COR-L47 (cell line): ENCODE measurements at places on chromosomes 6 and 20.

GRCh38 chr6:118740372-118740771 lies 89.0 kb upstream of the CEP85L start:
- no peak for DNase-seq

DNA sequence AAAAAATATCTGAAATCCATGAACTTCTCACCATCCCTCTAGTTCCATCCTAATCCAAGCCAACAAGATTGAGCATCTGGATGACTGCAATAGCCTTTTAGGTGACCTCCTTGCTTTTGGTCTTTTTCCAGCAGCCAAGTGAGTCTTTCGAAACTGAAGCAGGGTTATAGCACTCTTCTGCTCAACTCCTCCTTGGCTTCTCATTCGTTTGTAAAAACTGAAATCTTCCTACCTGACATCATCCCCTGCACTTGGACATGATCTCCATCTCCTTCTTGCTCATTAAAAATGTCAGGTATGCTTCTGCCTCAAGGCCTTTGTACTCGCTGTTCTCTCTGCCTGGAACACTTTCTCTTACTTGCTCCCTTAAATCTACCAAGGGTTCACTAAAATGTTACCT lies 46.0 kb downstream of the STX7 start:
- DNase-seq: no peak

GRCh38 chr20:24993337-24994185 lies 1.0 kb upstream of the APMAP start:
- peak; percentile 46 for DNase-seq

- DNase-seq: no peak
Measured at GRCh38 chr20:50053362-50054230, 59.4 kb downstream of the UBE2V1 start.

DNA sequence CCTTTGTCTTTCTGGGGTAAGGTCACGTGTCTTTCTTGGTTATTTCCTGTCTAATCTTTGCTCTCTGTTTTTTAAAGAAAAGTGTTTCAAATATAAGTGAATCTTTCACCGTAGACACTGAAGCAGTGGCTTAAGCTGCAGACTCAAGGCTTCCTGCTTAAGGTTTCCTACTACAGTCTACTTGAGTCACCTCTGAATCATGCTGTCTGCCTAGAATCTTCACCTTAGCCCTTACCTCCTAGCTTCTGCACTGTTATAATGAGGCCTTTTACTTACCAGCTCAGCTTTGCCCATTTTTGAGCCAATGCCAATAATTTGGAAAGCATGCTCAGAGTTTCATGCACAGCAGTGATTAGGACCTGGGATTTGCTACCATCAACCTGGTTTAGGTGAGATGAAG lies 30.6 kb downstream of the ADGRF4 start:
- no peak for DNase-seq

- DNase-seq: no peak
Measured at GRCh38 chr6:160013987-160014868, 45.3 kb downstream of the IGF2R start.

DNA sequence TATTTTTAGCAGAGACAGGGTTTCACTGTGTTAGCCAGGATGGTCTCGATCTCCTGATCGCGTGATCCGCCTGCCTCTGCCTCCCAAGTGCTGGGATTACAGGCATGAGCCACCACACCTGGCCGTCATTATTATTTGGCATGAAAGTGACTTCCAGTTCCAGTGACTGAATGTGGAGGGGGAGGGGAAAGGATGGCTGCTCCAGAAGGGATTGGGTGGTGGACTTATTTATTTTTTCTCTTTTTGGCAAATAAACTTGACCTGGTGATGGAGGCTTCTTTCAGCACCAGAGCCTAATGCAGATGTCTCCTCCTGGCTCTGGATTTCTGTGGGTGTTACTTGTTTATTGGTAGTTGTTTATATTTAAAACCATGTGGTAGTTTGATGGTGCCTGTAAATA lies 16.9 kb upstream of the SLC22A23 start:
- DNase-seq: no peak

GRCh38 chr6:161917645-161918044 lies 643.8 kb upstream of the AGPAT4 start:
- DNase-seq: peak; percentile 38

- no peak for DNase-seq
Measured at GRCh38 chr6:93165850-93166430, 253.4 kb downstream of the EPHA7 start.
